ENCODE measurements at places on chromosomes 1 and 21. TPM values are rescaled to one million over a fixed set of nuclear protein-coding genes. Genes with fewer than 3 reads are reported as not detected.

DNA sequence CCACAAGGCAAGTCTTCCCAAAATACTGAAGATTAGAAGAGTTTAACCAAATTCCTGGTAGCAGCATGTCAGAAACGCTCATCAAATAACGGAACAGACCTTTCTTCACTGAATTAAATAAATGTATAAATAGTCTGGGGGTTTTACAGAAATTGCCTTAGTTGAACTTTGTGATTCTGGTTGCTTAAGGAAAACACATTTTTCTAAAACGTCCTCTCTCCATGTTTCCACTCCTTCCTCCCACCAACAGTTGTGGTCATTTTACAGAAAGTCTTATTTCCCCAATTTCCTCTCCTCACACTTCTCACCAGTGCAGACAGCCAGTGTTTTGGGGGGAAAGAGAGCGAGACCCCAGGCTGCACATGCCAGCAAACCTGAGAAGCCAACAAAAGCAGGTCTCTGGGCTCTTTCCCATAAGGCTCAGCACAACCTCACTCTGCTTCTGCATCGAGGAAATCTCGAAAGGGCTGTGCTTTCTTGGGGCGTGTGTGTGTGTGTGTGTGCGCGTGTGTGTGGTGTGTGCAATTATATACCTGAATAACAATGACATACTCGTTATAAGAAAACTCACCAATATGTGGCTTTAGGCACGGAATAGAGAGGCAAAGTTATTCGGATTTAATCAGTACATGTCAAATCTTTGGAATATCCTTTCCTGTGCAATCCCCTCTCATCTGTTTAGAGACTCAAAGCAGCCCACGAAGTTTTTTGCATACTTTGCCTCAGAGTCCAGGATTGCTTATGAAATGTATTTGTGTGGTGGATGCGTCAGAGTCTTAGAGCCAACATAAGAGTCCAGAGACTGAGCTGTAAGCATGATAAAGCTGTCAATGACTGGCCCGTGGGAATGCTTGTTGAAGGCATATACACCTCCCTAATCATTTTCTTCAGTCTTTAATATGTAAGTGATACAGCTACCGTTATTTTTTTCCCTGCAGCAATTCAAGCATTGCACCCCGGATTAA, 2.0 kb downstream of the KCNJ15 start:
- DNase-seq, result no peak

DNA sequence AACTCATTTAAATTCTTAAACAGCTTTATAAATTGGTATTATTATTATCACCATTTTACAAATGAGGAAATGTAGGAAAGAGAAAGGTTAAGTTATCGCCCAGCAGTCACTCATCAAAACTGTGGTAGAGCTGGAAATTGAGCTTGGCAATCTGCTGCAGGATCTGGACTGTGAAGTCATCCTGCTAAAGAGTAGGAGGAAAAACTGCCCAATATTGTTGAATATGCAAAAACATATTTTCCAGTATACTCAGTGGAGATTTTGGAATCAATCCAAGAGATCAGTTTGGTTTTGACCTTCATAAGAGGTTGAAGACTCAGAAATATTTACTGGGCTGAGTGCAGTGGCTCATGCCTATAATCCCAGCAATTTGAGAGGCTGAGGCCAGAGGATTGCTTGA, 16.9 kb upstream of the RC3H1 start:
- DNase-seq, result no peak

- peak; percentile 72 for DNase-seq
Measured at GRCh38 chr1:67532452-67533216, 102.4 kb upstream of the SERBP1 start.

GRCh38 chr1:169240449-169241232, 127.0 kb downstream of the NME7 start:
- DNase-seq, result no peak

CASQ1 gene
- 0.60 TPM for total RNA-seq

GRCh38 chr21:39141502-39141901, 41.7 kb downstream of the PSMG1 start:
- DNase-seq, result no peak

SPRR3 gene
- total RNA-seq, result not detected

DNA sequence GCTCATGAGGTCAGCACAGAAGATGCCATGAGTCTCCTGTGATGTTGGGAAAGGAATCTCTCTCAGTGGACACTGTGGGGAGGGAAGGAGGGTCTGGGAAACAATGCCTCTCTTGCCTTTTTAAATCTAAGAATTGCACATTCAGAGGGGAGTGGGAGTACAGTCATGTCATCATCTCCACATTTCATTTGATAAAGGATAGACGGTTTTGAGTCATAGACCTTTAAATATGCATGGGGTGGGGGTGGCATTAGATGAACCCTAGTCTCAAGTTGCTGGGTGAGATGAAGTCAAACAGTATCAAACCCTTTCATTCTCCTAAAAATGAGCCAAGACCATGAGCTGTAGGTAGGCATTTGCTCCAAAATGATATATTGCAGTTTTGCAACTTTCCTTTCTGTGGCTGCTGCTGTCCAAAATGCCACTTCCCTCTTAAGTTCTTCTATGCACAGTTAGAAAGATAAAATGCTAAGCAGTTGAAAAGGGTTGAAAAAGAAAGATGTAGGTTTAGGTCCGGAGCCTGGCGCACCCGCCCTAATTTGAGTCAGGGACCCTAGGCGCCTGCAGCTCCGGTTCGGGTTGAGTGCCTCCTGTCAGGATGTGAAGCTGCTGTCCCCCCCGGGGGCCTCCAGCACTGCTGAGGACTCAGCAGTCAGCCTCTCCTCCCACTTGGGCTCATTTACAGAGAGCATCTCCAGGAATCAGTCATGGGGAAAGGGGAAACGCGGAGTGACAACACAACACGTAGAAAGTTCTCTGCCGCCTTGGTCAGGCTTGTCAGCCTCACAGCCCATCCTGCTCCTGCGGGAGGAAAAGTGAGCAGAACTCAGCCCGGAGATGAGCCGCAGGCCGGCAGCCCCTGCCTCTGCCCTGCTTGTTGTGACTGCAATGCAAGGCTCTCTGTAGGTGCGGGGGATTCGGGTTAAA, 479.3 kb upstream of the RUNX1 start:
- DNase-seq, result no peak

C21orf58 gene
- total RNA-seq, result 8.9 TPM

DNA sequence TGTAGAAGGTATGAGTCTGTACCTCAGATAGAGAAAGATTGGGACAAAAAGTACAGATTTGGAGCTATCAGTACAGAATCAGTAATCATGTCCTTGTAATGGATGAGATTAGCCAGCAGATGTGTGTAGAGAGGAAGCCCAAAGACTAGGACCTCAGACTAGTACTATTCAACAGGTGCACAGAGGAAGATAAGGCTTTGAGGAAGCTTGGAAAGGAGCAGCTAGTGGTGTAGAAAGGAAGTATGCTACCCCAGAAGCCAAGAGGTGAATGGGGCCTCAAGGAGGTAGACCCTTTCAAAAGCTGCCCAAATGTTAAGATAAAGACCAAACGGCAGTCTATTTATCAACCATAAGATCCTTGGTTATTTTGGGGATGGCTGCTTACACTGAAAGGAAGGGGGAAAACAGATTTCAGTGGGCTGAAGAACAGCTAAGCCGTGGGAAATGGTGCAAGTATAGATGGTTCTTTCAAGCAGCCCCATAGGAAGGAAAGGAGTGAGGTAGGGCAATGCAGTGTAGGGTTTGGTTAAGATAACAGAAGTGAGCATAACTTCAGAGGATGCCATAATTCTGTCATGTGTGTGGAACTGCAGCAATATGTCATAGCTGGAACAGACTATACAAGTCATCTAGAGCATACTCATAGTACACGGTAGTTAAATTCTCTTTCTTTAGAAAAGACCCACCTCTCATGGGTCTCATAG, 221.7 kb downstream of the HHIPL2 start:
- no peak for DNase-seq

CD1B gene
- not detected for total RNA-seq

- peak; percentile 71 for DNase-seq
Measured at GRCh38 chr1:69737527-69738185, 169.9 kb downstream of the LRRC7 start.

GJA9 gene
- not detected for total RNA-seq

DNA sequence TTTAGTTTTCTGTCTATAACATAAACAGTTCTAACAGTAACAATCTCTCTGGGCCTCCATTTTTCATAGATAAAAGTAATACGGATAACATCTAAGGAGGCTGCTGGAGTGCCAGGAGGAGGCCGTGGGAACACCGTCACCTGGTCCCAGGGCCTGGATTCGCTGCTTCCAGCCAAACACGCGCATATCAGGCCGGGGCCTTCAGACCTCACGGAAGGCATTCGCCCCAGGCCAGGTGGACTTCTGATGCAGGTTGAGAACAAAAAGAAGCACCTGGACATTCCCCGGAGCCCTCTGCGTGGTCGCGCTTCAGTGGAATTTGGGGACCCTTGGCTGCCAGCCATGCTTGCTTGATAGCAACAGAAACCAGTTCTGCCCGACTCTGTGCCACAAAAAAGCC, 113.1 kb upstream of the GUCA2B start:
- DNase-seq, result no peak

DNA sequence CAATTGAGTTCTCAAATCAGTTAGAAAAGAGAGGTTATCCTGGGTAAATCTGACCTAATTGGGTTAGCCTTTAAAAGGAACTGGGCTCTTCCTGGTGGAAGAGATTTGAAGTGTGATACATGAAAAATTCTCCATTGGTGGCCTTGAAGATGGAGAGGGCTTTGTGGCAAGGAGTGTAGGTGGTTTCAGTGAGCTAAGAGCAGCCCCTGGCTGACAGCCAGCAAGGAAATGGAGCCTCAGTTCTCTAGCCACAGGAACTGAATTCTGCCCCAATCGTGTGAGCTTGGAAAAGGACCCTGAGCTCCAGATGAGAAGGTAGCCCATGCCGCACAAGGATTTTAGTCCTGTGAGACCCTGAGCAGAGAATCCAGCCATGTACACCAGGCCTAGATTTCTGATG, 12.7 kb upstream of the HYI start:
- no peak for DNase-seq

DAB1 gene
- total RNA-seq, result not detected

DNA sequence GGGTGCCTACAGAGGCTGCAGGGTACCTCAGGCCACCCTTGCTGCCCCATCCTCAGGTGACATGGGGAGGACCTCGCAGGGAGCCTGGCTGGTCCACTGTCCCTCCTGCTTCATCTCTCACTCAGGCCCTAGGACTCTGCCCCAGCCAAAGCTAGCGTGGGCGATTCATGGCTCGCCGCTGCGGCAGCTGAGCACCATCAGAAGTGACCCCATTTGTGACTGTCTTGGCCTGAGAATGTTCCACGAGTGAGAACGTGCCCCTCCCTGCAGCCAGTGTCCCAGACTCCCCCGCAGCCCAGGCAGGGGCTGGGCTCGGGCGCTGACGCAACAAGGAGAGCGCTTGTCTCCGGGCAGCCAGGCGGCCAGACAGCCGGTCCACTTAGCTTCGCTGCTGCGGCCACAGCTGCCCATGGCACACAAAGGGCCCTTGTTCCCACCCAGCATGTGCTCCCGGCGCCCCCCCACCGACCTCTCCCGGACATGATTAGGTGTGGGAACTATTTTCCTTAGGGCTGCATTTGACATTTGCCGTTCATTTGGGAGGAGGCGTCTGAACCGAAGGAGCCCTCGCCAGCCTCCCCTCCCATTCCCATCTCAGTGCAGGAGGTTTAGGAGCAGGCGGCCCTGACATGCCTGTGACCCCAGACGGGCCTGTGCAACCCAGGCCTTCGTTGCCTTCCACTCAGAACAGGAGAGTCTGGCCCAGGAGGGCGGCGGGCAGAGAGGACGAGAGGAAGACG, 19.3 kb upstream of the POFUT2 start:
- no peak for DNase-seq

DNA sequence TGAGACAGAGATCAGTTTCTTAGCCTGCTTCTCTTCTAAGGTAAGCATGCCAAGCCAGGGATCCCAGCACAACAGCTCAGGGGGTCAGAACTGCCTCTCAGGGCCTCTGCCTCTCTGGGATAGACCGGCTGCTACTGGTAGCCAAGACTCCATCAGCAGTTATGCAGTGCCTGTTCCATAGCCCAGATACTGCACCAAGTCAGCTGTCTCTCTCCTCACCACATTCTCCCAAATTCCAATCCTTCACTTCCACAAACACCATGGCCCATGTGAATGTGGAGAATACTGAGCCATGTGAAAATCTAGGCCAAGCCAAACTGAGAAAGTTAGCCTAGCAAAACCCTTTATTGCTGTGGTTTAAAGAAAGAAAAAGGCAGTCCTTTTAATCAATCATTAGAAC, 37.5 kb downstream of the CDC42BPA start:
- DNase-seq, result no peak

DNA sequence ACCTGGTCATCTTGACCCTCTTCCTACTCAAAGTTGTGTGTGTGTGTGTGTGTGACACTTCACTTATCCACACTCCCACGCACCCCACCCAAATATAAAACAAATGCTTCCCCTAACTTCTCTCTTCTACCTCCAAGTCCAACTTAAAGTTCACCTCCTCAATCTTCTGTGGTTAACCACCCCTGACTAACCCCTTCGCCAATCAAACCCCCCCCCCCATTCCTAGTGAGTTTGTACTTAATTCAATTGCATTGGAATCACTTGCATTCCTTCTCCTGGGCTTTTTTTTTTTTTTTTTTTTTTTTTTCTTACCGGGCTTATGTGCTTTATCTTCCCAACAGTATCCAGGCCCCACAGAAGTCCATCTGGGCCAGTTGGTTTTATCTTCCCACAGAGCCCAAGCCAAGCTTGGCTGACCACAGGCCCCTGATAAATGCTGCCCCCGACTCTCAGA, 78.4 kb downstream of the CD58 start:
- no peak for DNase-seq

SH2D1B gene
- total RNA-seq, result 0.05 TPM

- DNase-seq, result no peak
Measured at GRCh38 chr21:43188181-43188580, 19.4 kb downstream of the CRYAA start.

RUNX3 gene
- not detected for total RNA-seq

DNA sequence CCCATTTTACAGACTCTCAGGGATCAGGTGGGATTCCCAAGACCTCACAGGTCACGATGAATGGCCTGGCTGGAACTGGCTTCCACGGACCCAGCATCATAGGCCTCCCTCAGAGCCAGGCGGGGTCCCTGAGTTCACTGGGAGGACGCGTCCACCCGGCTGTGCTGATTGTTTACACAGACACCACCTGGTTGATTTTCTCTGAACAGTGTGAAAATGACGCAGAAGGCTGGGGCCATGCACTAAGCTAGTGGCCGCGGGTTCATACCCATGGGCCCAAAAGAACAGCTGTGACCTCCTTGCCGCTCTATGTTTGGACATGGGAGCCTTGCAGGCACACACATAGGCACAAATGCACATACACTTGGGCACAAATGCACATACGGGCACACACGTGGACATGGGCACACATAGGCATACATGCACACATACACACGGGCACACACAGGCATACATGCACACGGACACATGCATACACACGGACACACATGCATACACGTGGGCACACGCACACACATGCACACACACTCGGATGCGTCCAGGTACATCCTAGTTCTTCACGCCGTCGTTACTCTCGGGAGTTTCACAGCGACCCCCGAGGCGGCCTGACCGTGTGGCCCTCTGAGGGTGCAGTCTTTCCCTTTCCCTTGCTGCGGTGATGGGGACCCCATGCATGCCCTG, 23.2 kb downstream of the CSTB start:
- DNase-seq, result no peak

C8B gene
- total RNA-seq, result not detected

All from A172 (cell line).